ENCODE measurements at places on chromosomes 1 and 21. TPM values are rescaled to one million over a fixed set of nuclear protein-coding genes. Genes with fewer than 3 reads are reported as not detected.

Gene FCN3
- not detected for total RNA-seq

Gene FMO5
- 0.15 TPM for total RNA-seq

Gene C8A
- total RNA-seq: not detected

Gene OLIG2
- not detected for total RNA-seq

Gene PIK3R3
- 3.3 TPM for total RNA-seq

Gene CXADR
- 0.63 TPM for total RNA-seq

Gene OLFML2B
- not detected for total RNA-seq

Gene MASP2
- total RNA-seq: 0.15 TPM

Gene OTUD3
- 7.5 TPM for total RNA-seq

Gene UQCRH
- 395 TPM for total RNA-seq

Gene NGF
- total RNA-seq: not detected

Gene LHX8
- total RNA-seq: not detected

Gene ADGRL4
- not detected for total RNA-seq

Gene CAPN9
- total RNA-seq: not detected

Gene NDUFS5
- 188 TPM for total RNA-seq

Gene BEND5
- total RNA-seq: 7.2 TPM

Gene SLC5A9
- not detected for total RNA-seq

Gene CD160
- total RNA-seq: 57.8 TPM

Gene TAS1R3
- total RNA-seq: 0.17 TPM

Gene METTL25B
- 33.3 TPM for total RNA-seq

Gene ZNF670
- 4.1 TPM for total RNA-seq

Gene KRTAP22-2
- total RNA-seq: not detected

Gene MIB2
- 40.5 TPM for total RNA-seq

Gene HUNK
- total RNA-seq: not detected

Gene SLC45A1
- total RNA-seq: 0.48 TPM

Gene PSMA5
- total RNA-seq: 223 TPM

Gene KIF2C
- total RNA-seq: 49.1 TPM

Gene LYPD8
- total RNA-seq: not detected

Gene KCNJ15
- 0.06 TPM for total RNA-seq

Gene HNRNPCL4
- not detected for total RNA-seq

Gene NMNAT2
- total RNA-seq: not detected

Gene SPRR1A
- not detected for total RNA-seq

Gene CHODL
- 0.13 TPM for total RNA-seq

Gene KIF21B
- total RNA-seq: 49.6 TPM

Gene MCOLN2
- total RNA-seq: 101 TPM

Gene PYHIN1
- total RNA-seq: 17.4 TPM

Gene EDARADD
- total RNA-seq: 16.3 TPM

Gene C1orf141
- total RNA-seq: not detected

Gene CELA3B
- total RNA-seq: not detected

Gene C1orf105
- total RNA-seq: not detected

Gene LCE3E
- total RNA-seq: not detected

Gene TIE1
- 0.44 TPM for total RNA-seq

Gene IVNS1ABP
- total RNA-seq: 263 TPM

Gene C8B
- total RNA-seq: not detected

Gene H6PD
- total RNA-seq: 6.5 TPM

Gene TAF1A
- 25.2 TPM for total RNA-seq

Gene FCGR3B
- not detected for total RNA-seq
